Upper lobe of left lung (tissue), 6 donors: ENCODE measurements at places on chromosomes 16 and 17. TPM values are rescaled to one million over a fixed set of nuclear protein-coding genes. Genes with fewer than 3 reads are reported as not detected.

DNA sequence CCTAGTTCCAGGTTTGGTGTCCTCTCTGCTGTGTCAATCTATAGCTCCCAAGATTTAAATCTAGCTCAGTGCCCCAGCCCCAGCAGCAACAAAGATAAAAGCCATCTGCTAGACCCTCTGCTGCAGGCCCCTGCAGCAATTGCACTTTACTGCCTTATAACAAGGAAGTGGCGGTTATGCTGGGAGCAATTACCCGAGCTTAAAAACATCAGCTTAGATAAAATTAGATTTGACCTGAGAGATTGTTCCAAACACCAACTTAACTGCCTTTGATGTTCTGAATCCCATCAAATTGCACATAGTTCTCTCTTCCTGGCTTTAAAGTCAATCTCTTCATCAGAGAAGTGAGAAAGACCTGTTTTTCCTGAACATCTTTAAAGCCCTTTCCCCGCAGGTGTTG, 62.4 kb upstream of the SHISA6 start:
- no peak for DNase-seq

DNA sequence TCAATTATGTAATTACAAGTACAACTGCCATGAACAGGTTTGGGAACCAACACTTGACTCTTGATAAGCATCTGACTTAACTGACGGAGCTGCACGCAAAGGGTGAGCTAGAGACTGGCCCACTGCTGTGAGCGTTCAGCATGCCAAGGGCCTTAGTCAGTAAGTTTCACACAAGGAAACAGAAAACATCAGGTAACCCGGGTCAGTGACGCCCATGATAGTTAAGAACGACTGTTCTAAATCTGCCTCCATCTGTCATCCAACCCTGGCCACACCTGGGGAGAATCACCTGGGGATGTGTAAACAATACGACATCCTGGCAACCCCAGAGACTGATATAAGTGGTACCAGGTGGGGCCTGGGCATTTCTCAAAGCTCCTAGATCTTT, 12.3 kb downstream of the SMIM5 start:
- DNase-seq = peak; percentile 93

DNA sequence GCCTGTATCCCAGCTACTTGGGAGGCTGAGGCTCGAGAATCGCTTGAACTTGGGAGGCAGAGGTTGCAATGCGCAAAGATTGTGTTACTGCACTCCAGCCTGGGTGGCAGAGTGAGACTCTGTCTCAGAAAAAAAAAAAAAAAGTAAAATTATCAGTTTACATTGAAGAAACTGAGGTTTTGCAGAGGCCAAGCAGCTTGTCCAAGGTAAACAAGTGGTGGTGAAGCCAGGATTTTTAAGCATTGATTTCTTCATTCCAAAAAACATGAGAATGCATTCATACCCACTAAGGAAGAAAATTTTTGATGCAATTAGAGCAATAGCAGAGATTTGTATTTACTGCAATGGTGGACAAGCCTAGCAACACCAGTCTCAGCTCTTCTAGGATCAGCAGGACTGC, 52.7 kb downstream of the CENPV start:
- no peak for DNase-seq

ADGRG1 gene
- 38.5 TPM for total RNA-seq

DNA sequence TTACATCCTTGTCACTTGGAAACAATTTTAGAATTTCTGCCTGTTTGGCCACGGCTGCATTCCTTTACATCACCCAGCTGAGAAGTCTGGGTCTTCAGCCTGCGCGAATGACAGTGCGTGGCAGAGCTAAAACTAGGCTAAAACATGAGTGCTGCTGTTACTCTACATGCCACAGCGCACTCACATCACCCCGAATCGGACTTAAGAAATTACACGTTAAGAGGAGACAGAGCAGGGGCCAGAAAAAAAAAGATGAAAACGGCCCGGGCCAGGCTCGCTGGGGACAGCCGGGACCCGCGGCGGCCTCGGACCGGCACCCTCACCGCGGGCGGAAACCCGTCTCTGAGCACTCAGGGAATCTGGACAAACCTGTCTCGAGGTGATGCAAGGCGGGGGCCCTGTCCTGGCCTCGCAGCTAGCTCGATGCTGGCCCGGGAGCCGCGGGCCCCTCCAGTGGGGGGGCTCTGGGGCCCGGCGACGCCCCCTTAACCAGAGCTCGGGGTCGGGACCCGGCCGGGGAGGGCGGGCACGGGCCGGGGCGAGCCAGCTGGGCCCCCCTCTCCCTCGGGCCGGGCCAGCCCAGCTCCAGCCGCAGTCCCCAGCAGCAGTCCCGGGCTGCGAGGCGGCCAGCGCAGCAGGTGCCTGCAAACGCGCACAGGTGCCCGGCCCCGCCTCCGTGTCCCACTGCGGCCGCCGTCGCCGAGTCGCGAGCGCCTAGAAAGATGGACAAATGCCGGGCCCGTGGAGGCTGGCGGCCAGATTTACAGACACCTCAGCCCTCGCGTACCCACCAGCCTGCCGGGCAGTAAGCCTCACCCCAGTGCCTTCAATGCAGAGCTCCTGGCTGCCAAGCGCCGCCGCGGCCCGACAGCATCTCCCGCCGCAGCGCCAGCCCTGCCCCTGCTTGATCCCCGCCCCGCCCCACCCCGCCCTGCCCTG, at the start of gene AKTIP:
AKTIP (minus strand) TSS at position 879 of the 939 bp plus-strand sequence. CDS start 2,950 bp downstream, outside the sequence.
- DNase-seq = peak; percentile 82

DNA sequence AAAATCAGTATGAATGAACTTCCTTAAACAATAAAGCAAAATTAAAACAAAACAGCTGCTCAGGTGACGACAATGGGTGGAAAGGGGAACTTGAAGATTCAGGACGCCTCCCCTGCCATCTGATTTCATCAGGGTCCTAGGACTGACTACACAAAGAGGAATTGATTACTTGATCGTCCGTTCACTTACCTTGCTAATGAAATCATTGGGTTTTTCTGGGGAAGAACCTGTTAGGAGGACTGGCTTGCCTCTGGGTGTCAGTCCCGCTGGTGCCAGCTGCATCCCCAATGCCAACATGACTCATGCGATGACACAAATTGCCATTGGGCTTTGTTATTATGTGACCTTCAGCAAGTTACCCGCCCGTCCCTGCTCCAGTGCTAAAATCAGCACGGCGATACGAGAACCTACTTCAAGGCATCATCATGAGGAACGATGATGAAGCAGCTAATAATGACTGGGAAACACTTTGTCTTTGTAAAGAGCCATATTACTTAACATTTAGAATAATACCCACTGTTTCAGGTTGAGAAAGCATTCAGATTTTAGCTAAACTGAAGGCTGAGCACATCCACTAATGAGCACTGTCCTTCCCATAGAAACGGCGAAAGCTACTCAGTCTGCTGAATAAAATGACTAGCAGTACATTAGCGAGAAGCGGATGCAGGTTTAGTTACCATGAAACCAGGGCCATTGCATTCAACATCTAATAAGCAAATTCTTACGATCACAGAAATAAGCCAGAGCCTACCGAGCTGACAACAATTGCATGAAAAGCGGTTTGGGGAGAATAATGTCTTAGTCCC, 139.4 kb downstream of the ZFHX3 start:
- no peak for DNase-seq

DNA sequence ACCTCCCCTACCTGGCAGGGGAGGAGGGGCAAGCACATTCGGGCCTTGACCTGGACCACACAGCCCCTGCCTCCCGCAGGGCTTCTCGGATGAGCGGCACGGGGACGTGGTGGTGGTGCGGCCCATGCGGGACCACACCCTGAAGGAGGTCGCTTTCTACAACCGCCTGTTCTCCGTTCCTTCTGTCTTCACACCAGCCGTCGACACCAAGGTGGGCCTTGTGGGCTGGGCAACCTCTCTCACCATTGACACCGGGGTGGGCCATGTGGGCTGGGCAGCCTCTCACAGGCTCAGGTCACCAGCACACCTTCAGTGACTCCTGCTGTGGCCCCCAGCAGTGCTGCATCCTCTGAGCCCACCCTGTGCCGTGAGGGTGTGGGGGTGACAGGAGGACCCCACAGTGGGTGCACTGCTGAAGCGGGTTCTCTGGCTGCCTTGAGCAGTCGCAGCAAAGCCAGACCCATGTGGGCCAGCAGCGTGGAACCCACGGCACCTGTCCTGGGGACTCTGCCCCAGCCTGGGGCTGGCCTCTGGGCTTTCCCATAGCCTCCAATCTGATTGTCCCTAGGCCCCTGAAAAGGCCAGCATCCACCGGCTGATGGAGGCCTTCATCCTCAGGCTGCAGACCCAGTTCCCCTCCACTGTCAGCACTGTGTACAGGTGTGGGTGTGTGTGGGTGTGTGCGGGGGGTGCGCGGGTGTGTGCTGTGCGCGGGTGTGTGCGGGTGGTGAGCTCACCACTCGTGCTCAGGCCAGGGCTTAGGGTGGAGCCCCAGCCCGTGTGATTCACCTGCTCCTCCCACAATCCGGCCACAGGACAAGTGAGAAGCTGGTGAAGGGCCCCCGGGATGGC, 7.5 kb downstream of the CTU2 start:
- DNase-seq = peak; percentile 65
